ENCODE measurements at places on chromosomes 12 and 14.
A peak's percentile ranks its signal among the peaks of the same experiment; 100 is the strongest.

- peak; percentile 19 for DNase-seq
Measured at GRCh38 chr14:88245321-88245720, 77.7 kb downstream of the KCNK10 start.

- no peak for DNase-seq
Measured at GRCh38 chr14:92451755-92452154, 61.8 kb upstream of the RIN3 start.

GRCh38 chr12:6552140-6552551, 3.7 kb downstream of the IFFO1 start:
- no peak for DNase-seq

DNA sequence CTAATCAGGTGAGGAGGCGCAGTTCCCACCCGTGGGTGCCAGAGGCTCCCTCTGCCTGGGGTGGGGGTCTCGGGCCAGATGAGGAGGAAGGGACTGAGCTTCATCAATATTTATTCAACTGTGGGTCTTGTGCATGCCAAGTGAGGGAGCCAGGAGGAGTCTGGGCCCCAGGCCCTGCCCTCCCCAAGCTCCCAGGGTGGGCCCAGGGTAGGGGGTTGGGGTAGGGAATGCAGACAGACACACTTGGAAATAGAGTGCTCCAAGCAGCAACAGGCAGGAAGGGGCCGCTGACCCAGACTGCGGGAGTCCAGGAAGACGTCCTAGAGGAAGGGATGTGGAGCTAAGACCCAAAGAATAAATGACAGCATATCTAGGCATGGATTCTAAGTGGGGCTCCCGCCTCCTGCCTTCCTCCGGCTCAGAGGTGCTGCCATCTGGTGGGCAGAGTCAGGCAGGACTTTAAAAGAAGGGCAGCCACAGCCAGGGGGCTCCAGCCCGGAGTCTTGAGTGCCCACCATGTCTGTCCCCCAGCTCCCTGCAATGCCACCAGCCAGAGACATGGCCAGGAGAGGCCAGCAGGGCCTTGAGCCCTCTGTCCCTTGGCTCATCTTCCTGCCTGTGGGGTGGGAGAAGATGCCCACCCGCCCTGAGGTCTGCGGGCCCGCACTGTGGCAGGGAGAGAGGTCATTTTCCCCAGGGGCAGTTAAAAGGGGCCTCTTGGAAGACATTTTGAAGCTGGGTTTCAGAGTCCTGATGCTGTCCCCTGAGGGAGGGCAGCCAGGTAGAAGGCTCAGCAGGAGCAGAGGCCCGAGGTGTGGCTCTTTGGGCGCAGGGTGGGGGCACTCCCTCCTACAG, 70.1 kb downstream of the PHETA1 start:
- no peak for DNase-seq

GRCh38 chr12:1502379-1502720, 92.0 kb downstream of the FBXL14 start:
- DNase-seq: no peak
